ENCODE measurements at places on chromosomes 6 and 20.

DNA sequence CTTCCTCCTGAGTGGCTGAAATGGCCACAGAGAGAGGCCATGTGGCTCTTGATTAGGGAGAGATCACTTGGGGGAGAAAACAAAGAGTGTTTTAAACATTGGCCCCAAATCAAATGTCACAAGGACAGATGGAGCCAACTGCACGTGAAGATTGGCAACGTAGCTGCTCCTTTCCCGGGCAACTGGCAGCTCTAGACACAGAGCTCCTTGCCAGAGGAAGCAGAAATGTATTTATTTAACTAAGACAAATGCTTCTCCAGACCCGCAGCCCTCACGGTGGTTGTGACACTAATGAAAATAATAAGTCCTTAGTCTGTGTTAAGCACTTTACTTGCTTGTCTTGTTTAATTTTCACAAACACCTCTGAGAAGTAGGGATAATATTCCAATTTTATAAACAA, 49.6 kb upstream of the DSN1 start:
- DNase-seq: no peak

- DNase-seq: no peak
These were observed 316.6 kb upstream of the JARID2 start for GRCh38 chr6:14929291-14929690.

DNA sequence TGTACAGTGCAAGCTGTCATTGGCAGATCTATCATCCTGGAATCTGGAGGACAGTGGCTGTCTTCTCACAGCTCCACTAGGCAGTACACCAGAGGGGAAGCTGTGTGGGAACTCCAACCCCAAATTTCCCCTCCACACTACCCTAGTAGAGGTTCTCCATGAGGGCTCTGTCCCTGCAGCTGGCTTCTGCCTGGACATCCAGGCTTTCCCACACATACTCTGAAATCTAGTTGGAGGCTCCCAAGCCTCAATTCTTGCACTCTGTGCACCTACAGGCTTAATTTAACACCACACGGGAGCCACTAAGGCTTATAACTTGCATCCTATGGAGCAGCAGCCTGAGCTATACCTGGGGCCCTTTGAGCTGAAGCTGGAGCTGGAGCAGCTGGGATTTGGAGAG, 43.0 kb upstream of the TRIM39 start:
- peak; percentile 7 for DNase-seq

DNA sequence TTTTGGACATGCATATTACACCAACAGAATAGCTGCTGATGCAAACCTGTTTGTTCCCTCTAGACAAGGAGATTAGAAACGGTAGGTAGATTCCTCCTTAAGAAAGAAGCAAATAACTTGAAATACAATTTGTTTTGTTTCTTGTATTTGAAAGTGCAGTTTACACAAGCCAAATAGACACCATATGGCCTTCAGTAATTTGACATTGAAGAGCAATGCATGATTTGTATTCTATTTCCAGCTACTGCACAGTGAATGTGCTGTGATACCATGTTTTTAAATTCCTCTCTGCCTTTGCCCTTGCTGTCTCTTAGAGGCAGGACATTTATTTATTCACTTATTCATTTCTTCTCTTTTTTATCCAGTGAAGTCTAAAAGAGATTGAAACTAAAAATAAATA, 31.9 kb upstream of the ANKEF1 start:
- DNase-seq: no peak

- no peak for DNase-seq
These were observed 100.9 kb upstream of the CCN2 start for GRCh38 chr6:132052096-132052495.

- peak; percentile 91 for DNase-seq
These were observed 6.0 kb upstream of the TRIM26 start for GRCh38 chr6:30219244-30219643.

DNA sequence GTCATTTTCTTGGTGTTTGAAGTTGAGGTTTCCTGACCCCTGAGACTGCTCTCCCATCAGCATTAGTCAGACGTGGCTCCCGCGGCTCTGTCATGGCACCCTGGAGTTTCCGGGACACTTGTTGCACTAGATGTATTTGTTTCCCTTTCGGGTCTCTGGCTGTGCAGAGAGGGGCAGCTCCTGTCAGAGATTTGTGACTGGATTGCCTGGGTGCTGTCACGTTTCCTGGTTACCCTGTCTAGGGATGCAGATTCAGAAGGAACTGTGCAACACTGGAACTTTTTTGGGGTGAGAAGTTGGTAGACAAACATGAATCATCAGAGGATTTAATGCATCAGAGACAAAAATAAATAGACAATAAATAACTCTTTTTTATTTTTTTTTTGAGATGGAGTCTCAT, 431.8 kb upstream of the MAN1A1 start:
- peak; percentile 18 for DNase-seq

DNA sequence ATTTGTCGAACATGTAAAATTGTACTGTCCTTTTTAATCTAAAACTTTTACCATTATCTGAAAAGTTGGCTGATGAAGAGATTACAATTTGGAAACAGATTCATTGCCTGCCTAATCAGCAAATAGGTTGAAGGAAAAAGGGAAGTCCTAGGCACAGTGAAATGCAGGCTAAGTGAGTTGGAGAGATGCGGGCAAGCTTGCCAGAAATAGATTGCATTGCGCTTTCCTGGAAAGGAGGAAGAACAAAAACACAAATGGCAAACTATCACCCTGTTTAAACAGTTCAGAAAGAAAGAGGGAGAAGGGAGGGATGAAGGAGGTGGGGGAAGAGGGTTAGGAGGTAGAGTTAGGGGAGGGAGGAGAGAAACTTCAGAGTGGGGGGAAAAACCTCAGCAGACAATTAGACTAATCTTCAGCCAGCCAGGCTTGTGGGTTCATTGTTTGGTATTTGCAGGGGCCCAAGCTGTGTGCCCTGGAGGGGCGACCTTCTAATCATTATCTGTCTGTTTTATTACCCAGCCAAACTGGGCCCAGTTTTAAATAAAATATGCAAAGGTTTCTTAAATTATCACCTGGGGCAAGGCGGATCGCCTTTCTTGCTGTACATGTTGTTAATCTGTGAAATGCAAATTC, 465.2 kb downstream of the TFAP2B start:
- no peak for DNase-seq

DNA sequence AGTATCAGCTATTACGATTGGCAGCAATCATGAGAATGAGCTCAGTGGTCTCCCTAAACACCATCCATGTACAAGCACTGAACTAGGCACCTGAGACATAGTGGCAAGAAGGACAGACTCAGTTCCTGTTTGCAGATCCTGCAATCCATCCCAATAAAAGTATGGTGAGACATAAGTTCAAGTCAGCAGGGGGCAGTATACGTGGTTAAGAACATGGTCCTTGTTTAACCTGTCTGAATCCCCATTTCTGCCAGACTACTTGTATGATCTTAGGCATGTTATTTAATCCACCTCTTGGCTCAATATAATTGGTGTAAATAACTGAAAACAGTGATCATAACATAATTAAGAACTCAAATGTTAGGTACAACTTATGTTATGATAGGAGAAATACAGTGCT, 33.2 kb upstream of the PNISR start:
- peak; percentile 37 for DNase-seq

DNA sequence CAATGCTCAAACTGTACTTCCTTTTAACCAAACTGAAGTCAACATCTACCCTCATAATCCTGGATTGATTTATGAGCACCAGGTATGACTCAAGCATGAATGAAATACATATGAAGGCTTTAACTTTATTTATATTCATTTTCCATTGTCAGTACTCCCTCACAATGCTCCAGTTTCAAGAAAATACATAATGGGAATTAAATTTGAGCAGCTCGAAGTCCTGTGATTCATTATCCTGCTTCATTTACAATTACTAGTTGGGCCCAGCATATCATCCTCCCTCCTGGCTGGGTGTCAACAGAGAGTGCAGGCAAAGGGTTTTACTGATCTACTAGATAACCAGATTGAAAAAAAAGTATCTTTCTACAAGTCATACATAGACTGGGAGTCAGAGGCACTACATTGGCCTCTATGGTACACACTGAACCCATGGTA, 10.1 kb downstream of the SAMHD1 start:
- DNase-seq: no peak

- no peak for DNase-seq
These were observed 24.5 kb upstream of the HLA-A start for GRCh38 chr6:29917857-29918256.

- DNase-seq: no peak
These were observed 161.8 kb downstream of the KCNQ5 start for GRCh38 chr6:72783666-72784065.

DNA sequence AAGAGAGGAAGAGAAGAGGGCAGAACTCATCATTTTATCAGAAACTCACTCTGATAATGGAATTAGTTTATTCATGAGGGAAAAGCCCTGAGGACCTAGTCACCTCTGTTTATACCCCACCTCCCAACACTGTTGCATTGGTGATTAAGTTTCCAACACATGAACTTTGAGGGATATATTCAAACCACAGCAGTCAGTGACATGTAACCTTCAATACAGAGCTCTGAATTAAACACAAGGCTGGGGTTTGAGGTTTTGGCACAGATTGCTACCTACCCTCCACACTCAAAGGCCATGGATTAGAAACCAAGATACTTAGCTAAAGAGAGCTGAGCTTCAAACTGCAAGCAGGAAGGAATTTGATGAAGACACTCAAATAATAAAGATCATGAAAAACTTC, 48.5 kb upstream of the MOCS1 start:
- no peak for DNase-seq

All from DMS53 (cell line).